Activated T-cell treated with anti-CD3 and anti-CD28 coated beads, Interleukin-2, amount 50 U/mL, for 24 hours (primary cell): ENCODE measurements at places on chromosomes 12 and 14.

- no peak for DNase-seq
These were observed 295.6 kb upstream of the FLRT2 start for GRCh38 chr14:85234156-85235025.

GRCh38 chr12:14988035-14988434 is 15.2 kb downstream of the PDE6H start:
- DNase-seq = no peak

DNA sequence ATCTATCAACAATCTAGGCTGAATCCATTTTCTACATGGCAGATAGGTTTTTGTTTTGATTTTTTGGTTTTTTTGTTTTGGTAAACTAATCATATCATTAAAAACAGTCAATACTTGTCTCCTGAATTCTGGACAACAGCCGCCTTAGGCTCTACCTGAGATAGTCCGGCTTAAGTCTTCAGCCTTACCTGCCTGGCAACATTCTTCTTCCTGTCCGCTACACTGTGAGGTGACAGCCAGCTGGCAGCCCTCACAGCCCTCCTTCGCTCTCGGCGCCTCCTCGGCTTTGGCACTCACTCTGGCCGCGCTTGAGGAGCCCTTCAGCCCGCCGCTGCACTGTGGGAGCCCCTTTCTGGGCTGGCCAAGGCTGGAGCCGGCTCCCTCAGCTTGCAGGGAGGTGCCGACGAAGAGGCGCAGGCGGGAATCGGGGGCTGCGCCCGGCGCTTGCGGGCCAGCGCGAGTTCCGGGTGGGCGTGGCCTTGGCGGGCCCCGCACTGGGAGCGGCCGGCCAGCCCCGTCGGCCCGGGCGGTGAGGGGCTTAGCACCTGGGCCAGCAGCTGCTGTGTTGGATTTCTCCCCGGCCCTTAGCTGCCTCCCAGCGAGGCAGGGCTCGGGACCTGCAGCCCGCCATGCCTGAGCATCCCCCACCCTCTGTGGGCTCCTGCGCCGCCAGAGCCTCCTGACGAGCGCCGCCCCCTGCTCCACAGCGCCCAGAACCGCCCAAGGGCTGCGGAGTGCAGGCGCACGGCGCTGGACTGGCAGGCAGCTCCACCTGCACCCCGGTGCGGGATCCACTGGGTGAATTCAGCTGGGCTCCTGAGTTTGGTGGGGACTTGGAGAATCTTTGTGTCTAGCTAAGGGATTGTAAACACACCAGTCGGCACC is 49.0 kb downstream of the MDGA2 start:
- no peak for DNase-seq

DNA sequence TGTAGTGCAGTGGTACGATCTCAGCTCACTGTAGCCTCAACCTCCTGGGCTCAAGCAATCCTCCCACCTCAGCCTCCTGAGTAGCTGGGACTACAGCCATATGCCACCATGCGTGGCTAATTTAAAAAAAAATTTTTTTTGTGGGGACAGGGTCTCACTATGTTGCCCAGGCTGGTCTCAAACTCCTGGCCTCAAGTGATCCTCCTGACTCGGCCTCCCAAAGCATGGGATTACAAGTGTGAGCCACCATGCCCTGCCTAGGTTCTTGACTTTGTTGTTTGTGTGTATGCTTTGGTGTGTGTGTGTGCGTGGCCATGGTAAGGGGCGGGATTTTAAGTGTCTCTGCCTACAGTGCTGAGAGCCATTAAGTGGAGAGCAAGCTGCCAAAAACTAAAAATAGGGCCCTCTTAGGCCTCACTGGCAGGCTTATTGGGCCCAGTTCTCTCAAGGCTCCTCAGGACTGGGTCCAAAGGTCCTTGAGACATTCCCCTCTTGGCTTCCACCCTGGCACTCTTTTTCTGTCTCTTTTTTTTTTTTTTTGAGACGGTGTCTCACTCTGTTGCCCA is 5.1 kb downstream of the COX14 start:
- DNase-seq = peak; percentile 12

GRCh38 chr12:122123051-122123760 is 44.6 kb downstream of the MLXIP start:
- DNase-seq = peak; percentile 78

GRCh38 chr12:121575952-121576625 is 4.7 kb downstream of the KDM2B start:
- no peak for DNase-seq

DNA sequence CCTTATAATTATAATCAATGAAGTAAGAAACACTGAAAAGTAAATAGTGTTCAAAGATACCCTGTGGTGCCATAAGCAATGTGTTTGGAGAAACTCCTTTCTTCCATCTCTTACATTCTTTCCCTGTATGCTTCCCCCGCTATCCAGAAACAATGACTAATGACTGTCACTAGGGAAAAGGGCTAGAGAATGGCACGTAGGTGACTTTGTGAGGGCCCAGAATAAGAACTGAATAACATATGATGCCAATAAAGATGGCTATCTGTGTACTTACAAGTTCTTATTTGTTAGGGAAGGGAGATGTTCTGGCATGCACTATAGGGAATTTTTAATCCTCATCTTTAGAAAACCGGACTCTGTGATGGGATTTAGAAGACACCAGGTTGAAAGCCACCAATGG is 4.7 kb upstream of the KRT7 start:
- no peak for DNase-seq

DNA sequence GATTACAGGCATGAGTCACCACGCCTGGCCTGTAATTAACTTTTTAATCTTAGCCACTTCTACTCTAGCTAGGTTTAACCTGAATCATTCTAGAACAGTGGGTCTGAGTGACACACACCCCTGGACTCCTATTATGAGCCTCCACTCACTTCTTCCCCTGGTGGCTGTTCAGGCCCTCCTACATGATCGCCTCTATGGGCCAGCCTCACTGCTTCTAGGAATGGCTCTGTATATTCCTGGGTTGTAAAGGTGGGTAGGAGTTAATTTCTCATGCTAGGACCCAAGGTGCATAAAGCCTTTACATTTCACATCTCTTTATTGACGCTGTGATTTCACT is 8.0 kb upstream of the RNU6-8 start:
- no peak for DNase-seq

DNA sequence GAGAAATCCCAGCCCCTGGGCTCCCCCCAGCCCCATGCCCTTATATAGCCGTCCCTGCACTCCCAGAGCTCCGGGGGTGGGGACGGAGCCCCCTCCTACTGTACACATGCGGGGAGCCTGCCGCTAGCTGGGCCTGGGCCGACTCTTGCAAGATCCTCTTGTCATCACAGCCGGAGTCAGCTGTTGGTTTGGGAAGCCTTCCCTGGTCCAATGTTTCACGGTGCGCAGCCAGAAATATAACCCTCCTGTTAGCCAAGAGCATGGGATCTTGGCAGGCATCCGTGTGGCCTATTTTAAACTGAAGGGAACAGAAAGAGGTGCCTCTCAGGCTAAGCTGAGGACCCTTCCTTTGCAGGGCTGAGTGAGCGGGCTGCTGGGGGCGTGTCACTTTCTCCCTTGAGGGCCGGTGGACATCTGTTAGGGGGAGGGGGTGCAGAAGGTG is 175.3 kb downstream of the TSPAN9 start:
- DNase-seq = no peak

DNA sequence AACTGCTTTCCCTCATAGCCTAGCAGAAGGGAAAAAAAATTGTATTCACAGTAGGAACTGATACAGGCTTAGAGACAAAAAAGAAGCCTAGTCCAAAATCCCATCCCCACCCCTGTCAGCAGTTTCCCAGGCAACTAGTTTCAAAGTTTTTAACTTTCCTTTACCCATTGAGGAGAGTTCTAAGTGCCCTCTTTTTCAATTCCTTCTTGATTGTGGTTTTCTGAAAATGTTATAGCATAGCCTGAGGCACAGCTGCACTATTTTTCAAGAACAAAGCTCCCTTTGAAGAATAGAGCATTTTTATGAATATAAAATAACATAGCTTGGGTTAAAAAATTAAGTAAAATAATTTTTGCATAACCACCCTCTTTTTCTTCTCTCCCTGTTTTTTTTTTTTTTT is 81.6 kb downstream of the IPO8 start:
- no peak for DNase-seq

DNA sequence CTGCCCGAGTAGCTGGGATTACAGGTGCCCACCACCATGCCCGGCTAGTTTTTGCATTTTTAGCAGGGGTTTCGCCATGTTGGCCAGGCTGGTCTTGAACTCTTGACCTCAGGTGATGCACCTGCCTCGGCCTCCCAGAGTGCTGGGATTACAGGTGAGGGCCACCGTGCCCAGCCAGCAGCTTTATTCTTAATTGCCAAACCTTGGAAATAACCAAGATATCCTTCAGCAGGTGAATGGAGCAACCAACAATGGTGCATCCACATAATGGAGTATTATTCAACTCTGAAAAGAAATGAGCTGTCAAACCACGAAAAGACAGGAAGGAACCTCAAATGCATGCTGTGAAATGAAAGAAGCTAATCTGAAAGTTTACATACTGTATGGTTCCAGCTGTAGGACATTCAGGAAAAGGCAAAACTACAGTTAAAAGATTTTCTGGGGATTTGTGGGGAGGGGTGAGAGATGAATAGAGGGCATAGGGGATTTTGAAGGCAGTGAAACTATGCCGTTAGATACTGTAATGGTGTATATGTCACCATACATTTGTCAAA is 118.8 kb upstream of the CCND2 start:
- DNase-seq = no peak

DNA sequence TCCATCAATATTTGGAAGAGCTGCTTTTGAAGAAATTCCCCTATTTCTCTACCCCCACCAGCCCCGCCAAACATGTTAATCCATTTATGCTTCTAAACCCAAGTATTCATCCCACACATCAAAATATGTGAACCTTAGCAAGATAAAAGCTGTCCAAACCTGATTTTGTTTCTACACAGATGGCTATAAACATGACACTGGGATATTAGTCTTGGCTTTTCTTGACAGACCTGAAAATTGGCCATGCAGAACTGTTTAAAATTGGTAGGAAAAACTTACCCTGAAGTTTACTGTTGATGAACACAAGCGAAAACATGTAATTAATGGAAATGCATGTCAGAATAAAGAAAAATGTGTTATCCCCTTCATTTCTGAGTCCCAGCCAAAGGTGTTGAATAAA is 370.0 kb downstream of the EGLN3 start:
- DNase-seq = no peak

DNA sequence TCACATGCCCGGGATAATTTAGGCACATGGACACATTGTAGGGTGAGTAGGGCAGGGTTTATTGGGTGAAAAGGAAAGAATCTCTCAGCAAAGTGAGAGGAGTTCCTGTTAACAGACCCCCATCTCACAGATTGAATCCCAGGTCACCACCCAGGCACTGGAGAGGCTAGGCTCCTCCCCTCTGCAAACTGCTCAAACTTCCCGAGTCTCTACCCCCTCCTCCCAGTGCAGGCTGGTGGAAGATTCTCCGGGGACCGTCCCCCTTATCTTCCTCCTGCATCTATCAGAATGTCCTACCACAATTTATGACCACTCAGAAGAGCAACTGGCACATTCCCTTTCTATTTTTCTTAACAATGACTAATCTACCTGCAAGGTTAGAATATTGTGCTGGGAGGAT is 126.0 kb downstream of the NTF3 start:
- no peak for DNase-seq

DNA sequence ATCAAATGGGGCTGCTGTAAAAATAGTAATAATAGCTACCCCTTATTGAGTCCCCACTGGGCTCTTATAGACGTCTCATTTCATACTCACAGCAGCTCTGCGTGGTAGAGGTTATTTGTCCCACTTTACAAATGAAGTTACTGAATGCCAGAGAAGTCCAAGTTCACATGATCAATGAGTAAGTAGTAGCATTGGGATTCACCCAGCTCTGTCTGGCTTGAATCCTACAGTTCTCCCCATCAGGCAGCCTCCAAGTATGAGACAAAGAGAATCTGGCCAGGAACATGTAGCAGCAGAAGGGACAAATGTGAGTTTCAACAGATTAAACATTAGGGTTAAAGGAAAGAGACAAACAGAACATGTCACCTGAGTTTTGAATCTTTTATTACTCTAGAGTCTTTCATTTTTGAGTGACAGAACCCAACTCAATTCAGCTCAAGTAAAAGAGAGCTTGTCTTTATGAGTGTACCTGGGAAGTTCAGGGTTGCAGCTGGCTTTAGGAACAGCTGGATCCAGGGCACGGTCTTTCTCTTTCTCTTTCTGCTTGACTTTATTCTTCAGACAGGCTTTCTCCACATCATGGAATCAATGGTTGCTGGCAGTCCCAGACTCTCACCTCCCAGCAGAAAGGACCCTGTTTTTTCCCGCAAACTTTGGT is 64.1 kb upstream of the JDP2 start:
- DNase-seq = no peak

DNA sequence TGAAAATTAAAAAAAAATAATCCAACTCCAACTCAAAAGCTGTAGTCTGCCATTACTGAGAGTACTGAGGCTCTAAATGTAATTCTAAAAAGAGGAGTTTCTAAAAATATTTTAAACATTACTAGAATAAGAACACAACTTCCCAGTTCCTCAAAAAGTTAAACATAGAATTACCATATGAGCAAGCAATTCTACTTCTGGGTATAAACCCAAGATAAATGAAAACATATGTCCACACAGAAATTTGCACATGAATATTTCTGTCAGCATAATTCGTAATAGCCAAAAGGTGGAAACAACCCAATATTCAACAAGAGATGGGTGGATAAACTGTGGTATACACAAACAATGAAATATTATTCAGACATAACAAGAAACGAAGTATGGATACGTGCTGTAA is 15.0 kb upstream of the NR2C1 start:
- no peak for DNase-seq

GRCh38 chr12:113152835-113153814 is 3.6 kb downstream of the CFAP73 start:
- DNase-seq = peak; percentile 78

- DNase-seq = no peak
These were observed 8.7 kb downstream of the MARK3 start for GRCh38 chr14:103393676-103394626.

DNA sequence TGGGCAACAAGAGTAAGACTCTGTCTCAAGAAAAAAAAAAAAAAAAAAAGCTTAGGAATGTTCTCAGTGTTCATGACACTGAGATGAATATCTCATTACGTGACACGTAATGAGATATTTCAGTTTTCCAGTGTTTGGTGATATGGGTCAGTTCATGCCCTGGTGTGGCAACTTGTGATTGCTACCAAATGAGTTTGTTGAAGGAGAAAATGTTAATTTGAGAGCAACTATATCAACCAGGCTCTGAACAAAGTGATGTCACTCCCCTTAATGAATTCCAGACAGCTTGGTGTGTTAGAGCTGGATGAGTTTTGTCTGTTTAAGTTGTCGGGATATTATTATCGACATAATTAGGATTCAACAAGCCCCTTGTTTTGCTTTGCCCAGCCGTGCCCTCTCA is 211.7 kb downstream of the DPF3 start:
- no peak for DNase-seq

DNA sequence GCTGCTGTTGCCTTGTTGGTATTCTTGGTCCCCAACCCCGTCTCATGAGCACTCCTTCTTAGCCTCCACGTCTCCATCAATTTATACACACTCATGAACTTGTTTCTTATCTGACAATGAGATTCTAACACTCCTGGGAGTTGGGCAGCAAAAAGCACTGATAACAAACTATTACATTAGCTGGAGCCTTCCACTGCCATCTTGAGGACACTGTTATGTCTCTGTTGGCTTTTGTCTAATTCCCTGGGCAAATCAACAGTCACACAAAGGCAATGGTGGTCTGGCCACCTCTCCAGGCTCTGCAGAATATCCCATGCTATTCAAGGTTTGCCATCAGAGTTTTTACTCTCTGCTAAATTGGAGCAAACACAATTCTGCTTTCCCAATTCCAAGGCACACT is 117.8 kb upstream of the COCH start:
- no peak for DNase-seq
